ENCODE measurements at places on chromosomes 1 and 21. TPM values are rescaled to one million over a fixed set of nuclear protein-coding genes. Genes with fewer than 3 reads are reported as not detected.

The PALMD gene
- total RNA-seq: not detected

The IQGAP3 gene
- 24.5 TPM for total RNA-seq

- H3K36me3 ChIP-seq: no peaks in the 10 kb centered on the region
- DNase-seq: no peak
- H3K4me1 ChIP-seq: no peaks in the 10 kb centered on the region
- no peaks in the 10 kb centered on the region for H3K27me3 ChIP-seq
Measured at GRCh38 chr1:25425098-25426085, 4.8 kb upstream of the RHCE start.

GRCh38 chr1:32900956-32901822, at the start of gene TMEM54:
TMEM54 (minus strand) TSS chr1:32901389; CDS start chr1:32901238, 151 bp downstream.
- H3K27ac ChIP-seq: no peak within 1 kb of the TSS
- peaks cover 22% of the 10 kb centered on the region for H3K27me3 ChIP-seq
- peak within 1 kb of the TSS; percentile 66 for H3K4me3 ChIP-seq
- H3K36me3 ChIP-seq: no peaks in the 10 kb centered on the region
- DNase-seq: no peak

Data from H9 (cell line).